ENCODE measurements at places on chromosomes 7 and 10. TPM values are rescaled to one million over a fixed set of nuclear protein-coding genes. Genes with fewer than 3 reads are reported as not detected.

Gene HOXA3
- 50.5 TPM for total RNA-seq

Gene PTER
- 20.6 TPM for total RNA-seq

Gene ERVW-1
- not detected for total RNA-seq

Gene NOLC1
- total RNA-seq, result 58.3 TPM

Gene CYP3A4
- not detected for total RNA-seq

Gene OR6B1
- not detected for total RNA-seq

DNA sequence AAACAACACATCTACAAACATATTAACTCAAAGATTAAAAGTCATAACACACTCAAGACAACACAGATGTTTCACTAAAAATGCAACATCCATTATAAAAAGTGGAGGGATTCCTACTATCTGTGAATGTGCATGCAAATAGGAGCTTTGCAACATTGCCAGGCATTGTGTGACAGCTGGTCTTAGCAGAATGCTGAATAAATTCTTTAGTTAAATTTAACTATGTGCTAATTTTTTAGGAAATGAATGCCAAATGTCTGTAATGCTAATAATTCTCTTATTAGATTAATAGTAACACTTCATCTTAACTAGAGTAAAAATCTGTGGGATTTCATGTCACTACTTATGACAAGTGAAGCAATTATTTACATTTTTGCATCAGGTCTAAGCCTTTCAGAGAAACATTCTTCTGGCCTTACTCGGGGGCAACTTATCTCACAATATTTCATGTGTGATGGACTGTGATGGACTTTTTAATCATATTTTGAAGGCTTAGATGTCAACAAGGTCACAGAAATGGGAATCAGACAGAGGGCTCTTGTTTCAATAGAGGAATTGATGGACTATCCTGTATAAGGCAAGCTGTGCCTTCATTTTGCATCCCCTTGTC, 524.6 kb upstream of the KCND2 start:
- H3K4me3 ChIP-seq, result no peak overlapping the region
- H3K36me3 ChIP-seq, result no peaks in the 10 kb centered on the region
- no peaks in the 10 kb centered on the region for H3K27me3 ChIP-seq
- no peak for DNase-seq
- H3K4me1 ChIP-seq, result no peaks in the 10 kb centered on the region

DNA sequence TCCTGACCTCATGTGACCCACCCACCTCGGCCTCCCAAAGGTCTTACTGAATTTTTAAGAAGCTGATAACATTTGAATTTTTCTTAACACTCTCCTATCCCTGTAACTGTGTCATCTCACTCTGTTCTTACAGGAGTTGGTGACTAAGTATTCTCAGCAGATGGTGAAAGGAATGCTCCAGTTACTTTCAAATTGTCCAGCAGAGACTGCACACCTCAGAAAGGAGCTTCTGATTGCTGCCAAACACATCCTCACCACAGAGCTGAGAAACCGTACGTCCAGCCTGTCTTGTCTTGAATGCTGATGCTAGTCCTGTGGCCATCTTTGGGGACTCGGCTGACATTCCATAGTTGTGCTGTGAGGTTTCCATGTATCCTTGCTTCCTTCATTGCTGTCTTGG, 24.9 kb downstream of the TRRAP start:
- DNase-seq, result no peak
- no peak overlapping the region for H3K4me3 ChIP-seq
- H3K27me3 ChIP-seq, result no peaks in the 10 kb centered on the region
- peaks cover 37% of the 10 kb centered on the region for H3K36me3 ChIP-seq
- no peaks in the 10 kb centered on the region for H3K4me1 ChIP-seq
- no peak overlapping the region for H3K27ac ChIP-seq

DNA sequence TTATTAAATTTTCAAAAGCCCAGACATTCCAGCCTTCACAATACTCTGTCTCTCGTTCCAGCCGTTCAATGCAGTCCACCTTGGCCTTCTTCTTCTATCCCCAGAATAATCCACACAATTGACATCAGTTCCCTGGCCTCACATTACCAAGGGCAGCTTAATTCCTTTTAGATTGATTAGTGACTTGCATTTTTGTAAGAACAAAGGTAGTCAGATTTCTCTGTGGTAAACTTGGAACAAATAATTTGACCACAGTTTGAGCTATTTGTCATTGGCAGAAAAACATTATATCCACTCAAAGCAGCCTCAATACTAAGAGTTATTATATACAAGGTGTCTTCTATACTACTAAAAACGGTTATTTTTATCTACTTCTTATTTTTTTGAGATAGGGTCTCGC, 5.1 kb upstream of the CYTH3 start:
- no peaks in the 10 kb centered on the region for H3K36me3 ChIP-seq
- no peak for DNase-seq
- H3K27ac ChIP-seq, result no peak overlapping the region
- peaks cover 27% of the 10 kb centered on the region for H3K4me1 ChIP-seq
- no peak overlapping the region for H3K4me3 ChIP-seq

- no peaks in the 10 kb centered on the region for H3K27me3 ChIP-seq
- H3K36me3 ChIP-seq, result peaks cover 30% of the 10 kb centered on the region
- DNase-seq, result no peak
- no peak overlapping the region for H3K4me3 ChIP-seq
- peaks cover 76% of the 10 kb centered on the region for H3K4me1 ChIP-seq
- H3K27ac ChIP-seq, result peak overlapping the region; percentile 48
These were observed 138.9 kb downstream of the TNS3 start for GRCh38 chr7:47443049-47443448.

DNA sequence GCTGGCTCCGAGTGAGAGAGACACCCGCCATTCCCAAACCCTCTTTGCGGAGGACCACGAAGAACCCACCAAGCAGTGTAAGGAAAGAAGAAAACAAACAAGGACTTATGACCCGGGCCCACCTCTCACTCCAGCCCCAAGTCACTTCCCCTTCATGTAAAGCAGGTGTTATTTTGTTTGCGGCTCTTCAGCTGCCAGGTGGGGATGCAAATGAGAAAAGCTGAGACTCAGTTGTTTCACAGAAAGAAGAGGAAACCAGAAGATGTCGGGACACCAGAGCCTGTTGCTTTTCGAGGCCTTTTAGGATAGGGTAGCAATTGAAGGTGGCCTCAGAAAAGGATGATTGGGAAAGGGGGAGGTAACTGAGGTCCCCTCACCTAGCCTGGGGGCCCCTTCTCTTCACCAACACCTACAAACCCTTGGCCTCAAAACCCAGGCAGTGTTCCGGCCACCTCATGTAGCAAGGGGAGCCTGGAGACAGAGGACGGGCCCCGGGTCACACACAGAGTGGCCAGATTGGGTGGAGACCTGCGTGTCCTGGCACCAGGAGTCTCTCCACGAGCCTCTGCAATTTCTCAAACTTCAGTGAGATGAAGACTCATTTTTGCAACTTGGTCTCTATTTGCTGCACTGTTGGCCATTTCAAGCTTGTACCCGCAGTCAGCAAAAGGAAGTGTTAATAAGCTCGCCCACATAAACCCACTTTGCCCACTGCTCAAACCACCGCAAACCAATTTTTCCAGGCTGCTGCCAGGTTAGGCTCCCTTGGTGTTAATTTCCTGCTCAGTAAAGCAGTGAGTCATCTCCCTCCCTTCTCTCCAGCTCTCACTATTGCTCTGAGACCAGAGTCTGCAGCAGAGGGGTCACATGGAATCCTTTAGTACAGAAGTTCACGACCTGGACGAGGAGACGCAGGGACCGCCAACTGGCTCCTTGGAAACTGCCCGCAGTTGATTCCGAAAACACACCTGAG, 45.5 kb downstream of the AOC1 start:
- peaks cover 33% of the 10 kb centered on the region for H3K27me3 ChIP-seq
- no peaks in the 10 kb centered on the region for H3K4me1 ChIP-seq
- H3K27ac ChIP-seq, result no peak overlapping the region
- H3K36me3 ChIP-seq, result no peaks in the 10 kb centered on the region
- DNase-seq, result no peak

DNA sequence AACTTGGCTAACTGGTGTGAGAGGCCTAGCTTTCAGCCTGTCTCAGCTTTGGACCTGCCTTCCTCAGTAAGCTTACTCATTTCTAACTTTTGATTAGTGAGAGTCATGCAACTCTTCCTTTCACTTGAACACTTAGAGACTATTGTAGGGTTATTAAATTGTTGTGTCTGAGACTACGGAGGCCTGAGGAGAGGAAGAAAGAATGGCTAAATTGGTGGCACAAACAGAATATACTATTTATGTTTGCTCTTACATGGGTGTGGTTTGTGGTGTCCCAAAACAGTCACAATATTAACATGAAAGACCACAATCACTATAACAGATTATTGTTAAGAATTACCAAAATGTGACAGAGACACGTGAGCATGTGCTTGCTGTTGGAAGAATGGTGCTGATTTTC, 82.1 kb downstream of the TRIM24 start:
- H3K4me1 ChIP-seq, result no peaks in the 10 kb centered on the region
- H3K27ac ChIP-seq, result no peak overlapping the region
- DNase-seq, result peak; percentile 27
- no peaks in the 10 kb centered on the region for H3K27me3 ChIP-seq

GRCh38 chr10:124075231-124075955, 18.0 kb downstream of the CHST15 start:
- DNase-seq, result no peak
- no peaks in the 10 kb centered on the region for H3K27me3 ChIP-seq
- H3K27ac ChIP-seq, result no peak overlapping the region
- H3K4me1 ChIP-seq, result no peaks in the 10 kb centered on the region

- no peaks in the 10 kb centered on the region for H3K36me3 ChIP-seq
- H3K4me3 ChIP-seq, result no peak overlapping the region
- no peaks in the 10 kb centered on the region for H3K4me1 ChIP-seq
- no peaks in the 10 kb centered on the region for H3K27me3 ChIP-seq
These were observed 38.9 kb downstream of the CACNA2D1 start for GRCh38 chr7:82404652-82405051.

DNA sequence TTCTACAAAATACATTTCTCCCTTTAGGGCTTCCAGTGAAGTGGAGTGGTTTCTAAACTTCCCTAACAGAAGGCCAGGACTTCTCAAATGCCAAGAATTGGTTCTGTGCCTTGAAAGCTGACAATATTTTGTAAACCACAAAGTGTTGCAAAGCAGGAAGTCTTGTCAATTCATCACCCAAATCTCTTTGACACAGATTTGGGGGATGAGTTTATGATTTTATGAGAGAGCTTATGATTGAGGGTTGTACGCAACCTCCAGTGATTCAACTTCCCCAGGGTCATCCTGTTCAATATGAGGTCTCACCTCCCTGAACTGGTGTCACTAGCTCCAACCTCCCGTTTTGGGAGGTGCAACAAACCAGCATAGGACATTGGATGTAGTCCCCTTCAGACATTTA, 83.7 kb downstream of the PRLHR start:
- no peak overlapping the region for H3K4me3 ChIP-seq
- no peaks in the 10 kb centered on the region for H3K27me3 ChIP-seq

GRCh38 chr10:18142151-18142550, 1.9 kb downstream of the CACNB2 start:
- H3K36me3 ChIP-seq, result no peaks in the 10 kb centered on the region
- H3K27me3 ChIP-seq, result no peaks in the 10 kb centered on the region
- no peaks in the 10 kb centered on the region for H3K4me1 ChIP-seq

DNA sequence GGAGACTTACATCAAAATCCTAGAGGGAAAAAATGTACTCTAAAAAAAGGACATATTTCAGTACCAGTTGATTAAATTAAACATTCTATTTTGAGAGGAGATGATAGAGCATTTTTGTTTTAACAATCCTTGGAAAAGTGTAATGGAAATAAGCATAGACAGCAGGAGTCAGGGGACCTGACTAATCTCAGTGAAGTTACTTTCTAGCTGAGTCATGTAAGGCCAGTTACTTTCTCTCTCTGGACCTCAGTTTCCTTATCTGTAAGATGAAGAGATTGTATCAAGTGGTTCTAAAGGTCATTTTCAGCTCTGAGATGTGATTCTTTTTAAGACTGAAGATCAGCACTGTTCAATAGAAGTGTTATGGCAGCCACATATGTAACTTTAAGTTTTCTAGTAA, 44.1 kb downstream of the VTI1A start:
- H3K36me3 ChIP-seq, result no peaks in the 10 kb centered on the region

DNA sequence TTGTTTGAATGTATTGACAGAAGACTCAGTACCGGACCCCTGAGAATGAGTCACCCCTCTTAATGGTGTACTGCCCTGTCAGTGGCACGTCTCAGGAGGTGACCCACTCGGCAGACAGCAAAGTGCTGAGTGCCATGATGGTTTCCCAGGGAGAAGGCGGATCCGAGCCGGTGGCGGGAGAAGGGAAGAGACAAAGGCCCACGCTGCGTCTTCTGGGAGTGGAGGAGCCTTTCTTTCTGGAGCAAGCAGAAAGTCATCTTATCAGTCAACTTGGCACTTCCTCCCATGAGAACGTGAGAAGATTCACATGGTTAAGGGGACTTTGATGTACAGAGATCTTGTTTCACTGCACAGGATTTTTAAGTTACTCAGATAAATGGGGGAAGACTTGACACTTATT, 14.6 kb upstream of the PPP2R2D start:
- 0 out of 2 replicates have a peak, but pooled peaks cover 1% of the 10 kb centered on the region for H3K27me3 ChIP-seq
- peaks cover 10% of the 10 kb centered on the region for H3K4me1 ChIP-seq
- H3K36me3 ChIP-seq, result no peaks in the 10 kb centered on the region
- DNase-seq, result no peak
- no peak overlapping the region for H3K27ac ChIP-seq

- H3K36me3 ChIP-seq, result no peaks in the 10 kb centered on the region
- H3K27me3 ChIP-seq, result no peaks in the 10 kb centered on the region
- H3K4me1 ChIP-seq, result peaks cover 75% of the 10 kb centered on the region
- peak; percentile 68 for DNase-seq
- peak overlapping the region; percentile 94 for H3K27ac ChIP-seq
- H3K4me3 ChIP-seq, result no peak overlapping the region
These were observed 58.0 kb upstream of the IL6 start for GRCh38 chr7:22668971-22669401.

DNA sequence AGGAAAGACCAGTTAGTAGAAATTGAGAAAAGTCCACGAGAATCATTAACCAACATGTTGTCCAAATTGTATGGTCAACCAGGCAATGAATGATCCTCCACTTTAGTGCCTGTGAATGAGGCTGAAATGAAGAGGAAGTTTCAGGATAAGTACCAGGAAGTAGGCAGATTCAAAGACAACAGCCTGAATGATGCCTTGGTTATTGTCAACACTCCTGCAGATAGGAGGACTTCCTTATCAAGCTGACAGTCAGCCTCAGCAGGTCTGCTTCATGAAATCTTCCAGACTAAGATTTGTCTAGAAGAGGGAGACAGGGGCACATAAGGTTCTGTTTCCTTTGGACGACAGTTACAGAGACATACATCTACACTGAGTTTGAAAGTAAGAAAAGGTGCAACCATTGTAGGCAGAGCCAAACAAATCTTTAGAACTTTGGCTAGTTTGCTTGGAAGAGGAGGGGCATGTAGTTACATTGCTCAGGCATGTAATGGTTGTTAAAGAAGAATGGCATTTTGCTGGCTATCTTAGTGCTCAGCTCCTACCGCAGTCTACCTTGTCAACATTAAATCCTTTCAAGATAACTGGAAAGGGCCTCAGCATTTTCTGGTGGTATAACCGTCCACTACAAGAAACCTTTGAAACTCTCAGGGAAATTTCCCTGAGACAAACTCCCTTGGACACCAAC, 81.4 kb downstream of the ABI1 start:
- no peaks in the 10 kb centered on the region for H3K27me3 ChIP-seq
- no peak overlapping the region for H3K27ac ChIP-seq
- no peak for DNase-seq
- H3K36me3 ChIP-seq, result no peaks in the 10 kb centered on the region
- peaks cover 20% of the 10 kb centered on the region for H3K4me1 ChIP-seq
- no peak overlapping the region for H3K4me3 ChIP-seq

Measured in PC-9 (cell line).